ENCODE measurements at places on chromosomes 6 and 20.

GRCh38 chr6:53239526-53239925 is 90.9 kb upstream of the GCM1 start:
- no peak for DNase-seq

GRCh38 chr6:149921361-149921760 is 1.6 kb downstream of the RAET1G start:
- DNase-seq: peak; percentile 25

DNA sequence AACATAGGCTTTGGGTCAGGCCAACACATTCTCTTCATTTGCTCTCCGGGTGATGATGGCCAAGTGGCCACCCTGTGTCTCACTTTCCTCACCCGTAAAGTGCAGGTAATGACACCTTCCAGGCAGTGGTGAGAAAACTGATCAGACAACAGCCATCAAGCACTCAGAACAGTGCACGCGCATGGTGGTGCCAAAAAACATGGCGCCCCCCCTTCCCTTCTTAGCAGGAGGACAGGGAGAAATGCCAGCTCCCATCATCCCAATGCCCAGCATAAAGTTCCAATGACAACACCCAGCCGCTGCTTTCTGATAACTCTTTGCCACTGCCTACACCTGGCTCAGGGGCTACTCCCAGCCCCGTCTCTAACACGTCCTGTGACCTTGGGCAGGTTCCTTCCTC is 8.4 kb downstream of the BPIFB1 start:
- DNase-seq: no peak

DNA sequence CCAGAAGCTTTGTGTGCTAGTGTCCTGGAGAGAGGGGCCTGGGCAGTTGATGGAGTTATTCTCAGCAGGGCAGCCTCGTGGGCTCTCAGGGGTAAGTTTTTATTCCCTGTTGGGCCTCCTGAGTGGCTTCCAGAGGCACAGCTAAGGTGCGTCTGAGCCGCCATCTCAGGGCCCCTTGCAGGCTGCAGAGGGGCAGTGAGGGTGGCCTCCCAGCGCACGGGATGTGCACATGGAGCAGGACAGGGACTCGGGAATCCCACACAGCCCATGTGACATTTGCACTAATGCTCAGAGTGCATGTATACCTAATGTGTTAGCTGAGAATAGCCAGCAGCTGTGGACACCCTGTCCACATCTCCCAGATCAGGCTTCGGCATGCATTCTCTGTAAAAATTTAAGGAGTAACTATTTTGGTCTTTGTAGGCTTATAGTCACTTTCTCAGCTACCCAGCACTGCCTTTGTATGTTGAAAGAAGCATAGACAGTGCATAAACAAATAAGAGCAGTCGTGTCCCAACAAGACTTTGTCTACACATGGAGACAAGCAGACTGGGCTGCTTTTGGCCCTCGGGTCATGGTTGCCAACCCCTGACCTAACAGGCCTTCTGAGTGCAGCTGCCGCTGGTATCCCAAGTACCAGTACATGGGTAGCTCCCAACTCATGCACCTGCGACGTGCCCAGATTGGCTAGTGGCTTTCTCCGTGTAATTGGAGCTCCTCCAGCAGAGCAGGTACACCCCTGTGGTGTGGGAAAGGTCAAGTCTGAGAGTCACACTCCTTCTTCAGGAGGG is 18.6 kb upstream of the CST9L start:
- peak; percentile 47 for DNase-seq

DNA sequence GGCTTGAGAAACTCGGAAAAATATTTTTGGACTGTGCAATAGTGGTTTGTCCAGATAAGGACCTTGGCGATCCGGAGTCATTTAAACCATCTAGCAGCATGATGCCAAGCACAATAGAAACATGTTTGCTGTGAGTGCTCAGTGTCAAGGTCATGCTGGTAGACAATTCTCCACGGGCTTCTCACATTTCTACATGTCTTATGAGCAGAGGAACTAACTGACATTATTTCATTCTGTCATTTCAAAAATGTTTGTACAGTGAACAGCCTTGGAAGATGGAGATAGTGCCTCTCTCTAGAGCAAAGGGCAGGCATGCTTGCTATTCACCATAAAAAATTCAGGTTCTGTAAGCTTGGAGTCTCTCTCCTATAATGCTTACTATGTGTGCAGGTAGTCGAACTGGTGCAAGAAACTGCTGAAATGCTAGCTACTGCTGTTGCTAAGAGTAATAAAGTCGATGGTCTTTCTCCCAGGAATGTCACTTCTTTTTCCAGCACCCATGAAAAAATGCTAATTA is 25.4 kb upstream of the CCN2 start:
- no peak for DNase-seq

DNA sequence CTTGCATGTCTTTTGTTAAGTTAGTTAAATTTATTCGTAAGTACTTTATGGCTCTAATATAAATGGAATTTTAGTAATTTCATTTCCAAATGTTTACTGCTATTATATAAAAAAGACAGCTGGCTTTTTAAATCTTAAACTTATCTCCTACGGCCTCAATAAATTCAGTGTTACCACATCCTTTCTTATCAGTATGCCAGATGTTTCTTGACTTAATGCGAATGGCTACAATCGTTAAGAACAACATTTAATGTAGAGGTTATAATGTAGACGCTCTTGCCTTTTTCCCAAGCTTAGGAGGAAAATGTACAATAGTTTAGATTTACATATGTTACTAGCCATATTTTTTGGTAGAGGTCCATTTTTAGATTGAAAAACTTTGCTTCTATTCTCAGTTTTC is 659.4 kb downstream of the TENT5A start:
- DNase-seq: no peak

GRCh38 chr6:5582762-5583161 is 321.4 kb downstream of the FARS2 start:
- DNase-seq: no peak

GRCh38 chr20:57103146-57103800 is 163.2 kb downstream of the BMP7 start:
- DNase-seq: no peak

- no peak for DNase-seq
Measured at GRCh38 chr6:161143663-161144430, 130.0 kb downstream of the AGPAT4 start.

DNA sequence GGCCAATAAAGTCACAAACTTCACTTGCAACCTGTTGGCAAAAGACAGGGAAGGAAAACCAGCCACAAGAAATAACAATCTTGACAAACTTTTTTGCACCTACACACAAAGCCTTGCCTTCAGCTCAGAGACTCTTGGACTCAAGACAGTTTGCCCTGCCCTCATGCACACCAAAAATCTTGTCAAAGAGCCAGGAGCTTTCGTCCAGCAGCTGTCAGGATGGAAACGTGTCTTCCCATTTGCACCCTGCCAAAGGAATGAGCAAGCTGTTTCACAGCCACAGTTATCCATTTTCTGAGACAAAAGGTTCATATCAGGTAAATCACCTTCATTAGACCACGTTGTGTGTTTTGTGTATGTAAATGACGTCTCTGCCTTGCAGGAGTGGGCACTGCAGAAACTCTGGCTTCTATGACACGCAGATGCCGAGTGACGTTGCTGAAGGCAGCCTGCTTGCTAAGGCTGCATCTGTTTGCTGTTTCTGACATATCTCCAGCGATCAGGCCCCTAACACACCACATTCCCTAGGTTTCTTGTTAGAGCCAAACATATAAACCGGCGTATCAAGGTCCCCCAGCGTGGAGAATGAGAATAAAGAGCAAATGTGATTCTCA is 193.4 kb downstream of the SYNDIG1 start:
- no peak for DNase-seq

GRCh38 chr6:40958738-40959137 is 80.3 kb downstream of the UNC5CL start:
- no peak for DNase-seq

GRCh38 chr20:45510242-45510862 is 5.1 kb downstream of the SPINT3 start:
- no peak for DNase-seq

GRCh38 chr6:42279966-42280629 is 62.4 kb upstream of the MRPS10 start:
- peak; percentile 39 for DNase-seq

GRCh38 chr20:11344939-11345338 is 572.8 kb upstream of the BTBD3 start:
- no peak for DNase-seq

GRCh38 chr20:50344232-50345071 is 153.8 kb downstream of the CEBPB start:
- DNase-seq: peak; percentile 75

DNA sequence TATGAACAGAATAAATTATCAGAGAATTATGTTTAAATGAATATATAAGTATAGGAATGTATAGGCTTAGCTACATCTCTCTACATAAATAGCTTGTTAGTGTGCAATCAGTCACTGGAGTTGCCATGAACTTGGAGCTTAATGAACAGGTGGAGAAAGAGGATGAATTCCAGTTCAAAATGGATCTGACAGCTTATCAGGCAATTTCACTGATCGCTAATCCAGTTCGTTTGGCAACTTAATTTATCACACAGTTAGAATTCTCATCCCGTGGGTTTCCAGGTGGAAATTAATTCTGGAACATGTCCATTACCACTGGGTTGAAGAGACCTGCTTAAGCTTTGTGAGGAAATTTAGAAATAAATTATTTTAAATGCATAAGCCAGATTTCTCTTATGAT is 118.1 kb downstream of the MACROD2 start:
- DNase-seq: no peak

DNA sequence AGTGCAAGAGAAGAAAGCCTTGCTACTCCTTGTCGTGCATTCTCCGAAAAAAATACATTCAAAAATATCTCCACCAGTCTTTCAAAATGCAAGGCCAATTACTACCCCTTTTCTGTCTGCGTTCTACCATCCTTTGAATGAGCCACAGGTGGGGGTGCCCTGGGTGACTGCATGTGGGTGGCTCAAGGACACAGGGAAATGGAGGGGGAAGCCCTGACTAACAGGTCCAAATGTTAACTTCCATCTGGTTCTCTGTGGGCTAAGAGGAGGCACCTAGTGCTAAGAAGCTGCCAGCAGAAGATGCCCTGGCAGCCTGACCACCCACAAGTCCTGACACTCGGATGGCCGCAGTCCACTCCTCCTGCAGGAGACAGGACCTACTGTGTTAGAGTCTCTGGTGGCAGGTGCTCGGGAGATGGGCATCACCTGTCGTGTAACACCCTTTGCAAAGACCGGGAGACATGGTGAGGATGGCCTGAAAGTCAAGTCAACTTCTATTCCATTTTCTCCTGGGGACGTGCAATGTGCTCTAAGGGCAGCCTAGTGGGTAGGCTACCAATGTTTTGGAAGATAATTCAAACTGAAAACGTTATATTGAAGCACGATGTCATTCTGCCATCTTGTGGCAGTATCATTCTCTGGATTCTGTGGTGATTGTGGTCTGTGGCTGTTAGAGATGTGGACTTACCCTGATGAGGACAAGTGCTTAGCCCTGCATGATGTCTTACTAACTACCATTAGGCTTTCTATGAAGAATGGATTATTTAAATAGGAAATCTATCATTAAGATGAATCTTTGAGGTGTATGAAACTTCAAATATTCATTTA is 27.4 kb upstream of the IGF2R start:
- DNase-seq: no peak

GRCh38 chr6:110543106-110543505 is 66.7 kb upstream of the SLC22A16 start:
- DNase-seq: no peak

GRCh38 chr6:158707120-158707820 is 57.4 kb downstream of the SYTL3 start:
- DNase-seq: peak; percentile 89

DNA sequence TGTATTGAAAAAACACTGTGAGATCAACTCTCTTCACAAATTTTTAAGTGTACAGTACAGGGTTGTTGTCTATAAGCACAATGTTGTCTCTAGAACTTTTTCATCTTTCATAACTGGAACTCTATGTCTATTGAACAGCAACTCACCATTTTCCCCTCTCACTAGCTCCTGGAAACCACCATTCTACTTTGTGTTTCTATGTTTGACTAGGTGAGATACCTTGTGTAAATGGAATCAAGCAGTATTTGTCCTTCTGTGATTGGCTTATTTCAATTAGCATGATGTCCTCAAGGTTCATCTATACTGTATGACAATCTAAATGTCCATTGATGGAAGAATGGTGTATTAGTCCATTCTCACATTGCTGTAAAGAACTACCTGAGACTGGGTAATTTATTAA is 210.1 kb upstream of the FUT9 start:
- DNase-seq: no peak

DNA sequence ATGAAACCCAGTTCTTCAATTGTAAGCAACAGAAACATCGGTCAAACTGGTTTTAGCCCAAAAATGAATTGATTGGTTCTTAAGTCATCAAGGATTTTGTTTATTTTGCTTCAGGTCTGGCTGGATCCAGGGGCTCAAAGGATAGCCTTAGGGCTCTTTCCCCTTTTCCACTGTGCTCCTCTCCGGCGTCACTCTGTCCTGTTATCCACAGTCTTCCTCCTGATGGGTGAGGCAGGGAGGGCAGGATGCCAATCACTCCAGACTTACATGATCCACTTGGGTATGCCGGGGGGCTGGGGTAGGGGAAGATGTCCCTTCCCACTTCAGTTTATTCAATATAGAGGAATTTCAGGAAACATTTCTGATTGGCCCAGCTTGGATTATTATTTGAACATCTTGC is 40.0 kb downstream of the PLAGL2 start:
- no peak for DNase-seq

All from endodermal cell (in vitro differentiated cells).